NCI-H69 (cell line): ENCODE measurements at places on chromosomes 7 and 10.

GRCh38 chr10:96341219-96342182 is 17.3 kb downstream of the OPALIN start:
- no peak for DNase-seq

DNA sequence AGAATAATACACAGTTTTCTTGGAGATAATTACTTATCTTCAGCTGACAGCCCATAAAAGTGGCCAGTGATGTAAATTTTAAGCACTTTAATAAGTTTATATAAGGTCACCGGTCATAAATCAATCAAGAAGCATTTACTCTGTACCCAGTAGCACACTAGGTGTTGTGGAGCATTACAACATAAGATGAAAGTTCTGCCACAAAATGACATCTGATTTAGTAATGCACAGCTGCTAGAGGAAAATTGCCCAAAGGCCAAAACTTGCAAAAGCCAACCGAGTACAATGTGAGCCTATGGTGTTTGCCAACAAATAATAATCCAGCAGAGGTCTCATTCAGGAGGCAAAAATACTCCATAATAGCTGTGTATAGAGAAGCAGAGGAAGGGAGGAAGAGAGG is 63.6 kb downstream of the GPR37 start:
- DNase-seq, result peak; percentile 95

- peak; percentile 93 for DNase-seq
Observed at GRCh38 chr7:26291699-26292538, at the start of gene SNX10. Gene SNX10 (plus strand): TSS chr7:26291862. CDS start chr7:26346443, 54,581 bp downstream.

- no peak for DNase-seq
Observed at GRCh38 chr10:7571981-7572380, 94.8 kb downstream of the ITIH5 start.

- DNase-seq, result peak; percentile 79
Observed at GRCh38 chr7:113086431-113086888, at the start of gene GPR85. Gene GPR85 (minus strand): TSS chr7:113086827. CDS start chr7:113084721, 2,106 bp downstream.

DNA sequence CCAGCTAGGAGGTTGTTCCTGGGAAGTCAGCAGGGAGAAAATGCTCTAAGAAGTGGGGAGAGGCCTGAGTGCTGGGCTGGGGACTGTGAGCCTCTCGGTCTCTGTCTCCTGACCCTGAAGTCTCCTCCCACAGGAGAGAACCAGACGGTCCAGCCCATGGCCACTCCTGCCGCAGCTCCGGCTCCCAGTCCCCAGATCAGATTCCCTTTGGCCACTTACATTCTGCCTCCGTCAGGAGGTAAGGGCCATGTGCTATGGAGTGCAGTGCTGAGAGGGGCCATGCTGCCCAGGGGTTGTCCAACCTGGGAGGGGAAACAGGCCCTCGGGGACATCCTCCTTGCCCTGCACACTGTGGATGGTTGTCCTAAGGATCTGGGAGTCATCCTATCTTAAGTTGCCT is 21.3 kb upstream of the ZNF467 start:
- DNase-seq, result no peak

DNA sequence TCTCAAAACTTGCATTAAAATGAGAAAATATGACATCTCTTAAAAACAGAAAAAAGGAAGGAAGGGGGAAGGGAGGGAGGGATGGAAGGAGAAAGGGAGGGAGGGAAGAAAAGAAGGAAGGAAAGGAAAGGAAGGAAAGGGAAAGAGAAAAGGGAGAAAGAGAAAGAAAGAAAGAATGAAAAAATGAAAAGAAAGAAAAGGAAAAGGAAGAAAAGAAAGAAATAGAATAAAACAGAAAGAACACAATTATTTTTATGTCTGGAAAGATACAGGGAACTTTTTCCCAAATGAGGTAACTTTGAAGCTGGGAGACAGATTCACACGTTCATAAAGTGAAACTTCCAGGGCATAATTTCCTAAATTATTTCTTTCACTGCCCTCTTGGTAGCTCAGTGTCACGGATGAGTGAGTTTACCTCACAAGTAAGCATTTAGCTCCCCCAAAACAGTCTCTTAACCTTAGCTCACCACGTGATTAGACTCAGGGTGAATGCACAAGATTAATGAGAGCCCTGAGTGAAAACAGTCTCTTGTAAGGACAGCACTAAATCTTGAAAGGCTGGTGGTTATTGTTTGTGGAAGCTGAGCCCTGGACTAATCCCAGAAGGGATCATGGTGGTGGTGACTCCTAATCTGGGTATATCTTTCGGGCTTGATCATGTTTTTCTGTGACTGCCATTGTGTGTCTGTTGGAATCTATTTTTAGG is 74.1 kb upstream of the HDAC9 start:
- DNase-seq, result peak; percentile 96

DNA sequence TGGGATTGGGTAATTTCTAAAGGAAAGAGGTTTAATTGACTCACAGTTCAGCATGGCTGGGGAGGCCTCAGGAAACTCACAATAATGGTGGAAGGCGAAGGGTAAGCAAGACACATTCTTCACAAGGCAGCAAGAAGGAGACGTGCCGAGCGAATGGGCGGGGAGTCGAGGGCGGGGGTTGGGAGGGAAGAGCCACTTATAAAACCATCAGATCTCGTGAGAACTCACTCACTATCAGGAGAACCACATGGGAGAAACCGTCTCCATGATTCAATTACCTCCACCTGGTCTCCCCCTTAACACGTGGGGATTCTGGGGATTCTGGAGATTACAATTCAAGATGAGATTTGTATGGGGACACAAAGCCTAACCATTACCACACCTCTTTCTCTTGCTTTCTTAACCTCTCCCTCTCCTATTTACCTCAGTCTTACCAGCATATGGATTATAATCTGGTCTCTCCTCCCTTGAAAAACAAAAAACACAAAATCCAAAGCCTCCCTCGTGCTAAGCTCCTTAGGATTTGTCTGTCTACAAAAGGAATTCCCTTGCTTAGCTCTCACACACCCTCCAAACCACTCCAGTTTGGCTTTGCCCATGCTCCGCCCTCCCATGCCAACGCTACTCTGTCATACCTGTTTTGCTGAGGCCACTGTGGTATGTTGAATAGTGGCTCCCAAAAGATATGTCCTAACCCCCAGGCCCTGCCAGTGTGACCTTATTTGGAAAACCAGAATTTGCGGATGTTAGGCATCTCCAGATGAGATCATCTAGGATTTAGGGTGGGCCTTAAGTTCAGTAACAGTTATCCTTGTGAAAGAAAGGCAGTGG is 19.6 kb upstream of the EFCAB10 start:
- no peak for DNase-seq

- DNase-seq, result peak; percentile 93
Observed at GRCh38 chr7:122383934-122384333, 79.4 kb upstream of the FEZF1 start.

GRCh38 chr10:99232360-99232999 is 3.2 kb downstream of the HPSE2 start:
- peak; percentile 16 for DNase-seq

- no peak for DNase-seq
Observed at GRCh38 chr7:87598234-87599009, 2.3 kb downstream of the ABCB1 start.

DNA sequence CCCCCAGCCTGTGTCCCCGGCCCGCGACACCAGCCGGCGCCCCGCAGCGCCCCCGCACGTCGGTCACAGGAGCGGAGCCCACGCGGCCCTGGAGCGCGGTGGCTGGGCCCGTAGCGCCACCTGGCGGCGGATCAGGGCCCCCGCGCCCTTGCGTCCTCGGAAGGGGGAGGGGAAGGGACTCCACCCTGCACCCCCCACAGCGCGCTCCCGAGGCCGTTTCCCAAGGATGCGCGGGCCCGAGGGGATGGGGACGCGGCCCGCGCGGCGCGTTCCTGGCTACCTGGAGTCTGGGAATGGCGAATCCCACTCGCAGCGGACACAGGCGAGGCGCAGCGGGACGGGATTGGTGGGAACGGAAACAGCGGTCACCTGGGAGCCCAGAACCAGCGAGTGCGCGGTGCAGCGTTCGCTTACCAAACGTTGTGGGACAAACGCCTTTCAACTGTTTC is 23.8 kb upstream of the MKI67 start:
- peak; percentile 83 for DNase-seq

GRCh38 chr10:114534571-114534981 is 123.5 kb downstream of the ABLIM1 start:
- no peak for DNase-seq

DNA sequence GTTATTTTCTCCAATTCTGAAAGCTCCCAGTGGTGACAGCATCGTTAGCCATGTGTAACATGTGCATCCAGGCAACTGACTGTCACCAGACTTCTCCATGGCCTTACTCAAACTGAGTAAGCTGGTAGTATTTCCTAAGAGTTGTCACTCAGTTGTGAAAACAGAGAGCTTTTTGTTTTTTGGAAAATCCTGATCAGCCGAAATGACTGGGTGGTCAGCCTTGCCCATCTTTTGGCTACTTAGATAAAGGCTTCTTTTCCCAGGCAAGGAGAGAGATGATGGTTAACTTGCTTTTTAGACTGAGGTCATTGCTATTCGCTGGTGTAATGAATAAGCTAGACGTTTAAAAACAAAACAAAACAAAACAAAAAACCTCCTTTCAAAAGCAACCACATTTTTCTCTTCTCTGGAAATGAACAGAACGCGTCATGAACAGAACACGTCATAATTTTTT is 159.5 kb upstream of the KLF14 start:
- no peak for DNase-seq

DNA sequence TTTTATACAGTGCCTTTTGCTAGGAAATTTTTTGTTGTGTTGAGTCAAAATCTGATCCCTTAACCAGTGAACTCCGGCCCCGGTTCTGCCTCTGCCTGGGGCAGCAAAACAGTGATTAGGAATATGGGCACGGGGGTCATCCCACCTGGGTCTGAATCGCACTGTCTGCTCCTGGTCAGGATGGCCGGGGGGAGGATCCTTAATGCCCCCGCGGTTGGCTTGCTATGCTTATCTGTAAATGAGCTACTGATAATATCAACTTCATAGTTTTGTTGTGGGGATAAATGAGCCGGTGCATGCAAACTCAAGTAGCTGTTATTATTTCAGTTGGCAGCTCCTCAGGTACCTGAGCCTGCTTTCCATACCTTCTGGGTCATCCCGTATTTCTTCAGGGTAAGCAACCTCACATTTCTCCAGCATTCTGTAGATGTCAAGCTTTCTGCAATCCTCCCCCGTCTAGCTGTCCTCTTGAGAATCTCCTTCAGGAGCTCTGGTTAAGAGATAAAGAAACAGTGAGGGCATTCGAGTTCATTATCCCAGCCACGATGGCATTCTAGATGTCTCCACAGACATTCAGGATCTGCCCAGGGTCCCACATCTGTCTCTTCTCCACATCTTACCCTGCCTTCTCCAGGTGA is 592.2 kb downstream of the SDK1 start:
- no peak for DNase-seq

DNA sequence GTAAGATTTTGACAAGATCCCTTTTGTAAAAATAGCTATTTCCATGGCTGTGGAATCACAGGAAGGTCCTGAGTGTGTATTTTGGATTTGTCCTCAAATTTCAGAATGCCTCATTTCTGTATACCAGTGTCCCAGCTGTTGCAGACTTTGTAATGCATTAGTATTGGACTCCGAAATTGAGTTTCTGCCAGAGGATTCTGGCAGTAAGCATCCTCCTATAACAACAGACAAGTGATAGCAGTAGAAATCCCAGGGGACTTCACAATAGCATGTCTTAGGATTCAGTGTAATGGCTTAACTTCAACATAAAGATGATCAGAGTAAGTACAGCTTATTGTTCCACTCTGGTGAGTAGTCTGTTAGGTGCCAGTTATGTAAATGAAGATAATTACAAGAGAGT is 104.6 kb downstream of the FOXP2 start:
- DNase-seq, result peak; percentile 62

DNA sequence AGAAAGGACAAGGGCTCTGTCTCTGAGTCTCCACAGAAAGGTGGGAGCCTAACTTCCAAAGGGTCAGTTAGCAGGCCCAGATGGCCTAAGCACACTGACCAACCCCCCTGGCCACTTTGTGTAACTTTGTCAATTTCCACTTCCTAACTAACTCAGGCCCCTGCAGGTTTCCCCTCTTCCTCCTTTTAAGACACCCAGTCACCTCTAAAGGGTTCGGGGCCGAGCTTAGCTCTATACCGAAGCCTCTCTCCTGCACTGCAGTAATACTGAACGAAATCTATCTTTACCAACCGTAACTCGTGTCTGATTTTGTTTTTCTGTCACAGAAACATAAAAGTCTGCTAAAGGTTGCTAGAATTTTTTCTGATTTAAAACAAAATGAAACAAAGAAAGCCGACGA is 44.4 kb downstream of the CCDC3 start:
- no peak for DNase-seq

DNA sequence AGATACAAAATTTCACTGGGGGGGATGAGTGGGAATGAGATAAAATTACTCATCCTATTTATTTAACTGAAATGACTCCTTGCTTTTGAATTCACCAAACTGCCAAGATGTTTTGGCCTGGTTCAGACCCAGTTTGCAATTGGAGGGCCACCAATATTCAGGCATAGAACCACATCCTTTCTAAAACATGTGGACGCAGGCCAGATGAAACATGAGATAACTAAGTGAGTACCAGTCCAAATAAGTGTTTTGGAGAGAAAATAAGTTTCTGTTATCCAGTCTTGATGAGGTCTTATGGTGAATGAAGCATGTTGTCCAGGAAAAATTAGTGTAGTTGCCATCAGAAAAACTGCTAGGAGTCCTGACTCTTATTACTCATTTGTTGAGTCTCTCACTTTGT is 36.3 kb upstream of the PDK4 start:
- DNase-seq, result no peak

DNA sequence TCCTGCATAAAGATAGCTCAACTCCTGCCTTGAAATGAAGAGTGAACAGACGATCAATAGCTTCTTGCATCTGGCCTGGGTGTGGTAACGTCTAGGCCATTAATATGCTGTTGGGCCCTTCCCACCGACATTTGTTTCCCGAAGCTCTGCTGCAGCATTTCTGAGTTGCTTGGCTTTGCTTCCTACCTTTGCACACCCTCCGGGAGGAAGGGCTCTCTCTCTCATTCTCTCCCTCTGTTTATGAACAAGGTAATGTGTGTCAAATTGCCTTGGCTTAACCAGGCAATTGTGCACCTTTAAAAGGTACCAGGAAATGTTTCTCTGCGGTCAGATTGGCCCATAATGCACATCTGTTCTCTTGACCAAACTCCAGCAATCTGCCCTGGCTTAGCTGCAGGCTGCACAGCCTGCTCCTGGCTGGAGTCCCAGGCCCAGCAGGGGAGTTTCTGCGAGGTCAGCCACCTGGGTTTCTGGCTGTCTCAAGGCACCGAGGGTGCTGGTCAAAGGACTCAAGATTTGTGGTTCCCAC is 223.7 kb downstream of the SNX10 start:
- peak; percentile 98 for DNase-seq

DNA sequence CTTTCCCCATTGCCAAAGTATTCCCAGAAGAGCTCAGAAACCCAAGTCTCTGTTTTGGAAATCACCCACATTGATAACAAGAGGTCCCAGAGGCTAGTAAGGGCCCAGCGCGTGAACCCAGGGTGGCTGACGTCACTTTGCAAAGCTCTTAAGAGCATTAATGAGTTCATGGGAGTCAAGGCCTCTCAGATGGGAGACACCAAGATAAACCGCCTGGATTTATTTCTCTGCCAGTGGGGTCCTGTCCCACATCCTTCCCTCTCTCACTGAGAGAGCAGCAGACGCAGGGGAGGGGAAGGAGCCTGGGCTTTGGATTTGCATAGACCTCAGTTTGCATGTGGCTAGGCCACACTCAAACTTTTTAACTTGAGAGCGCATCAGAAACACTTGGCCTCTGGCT is 184.8 kb upstream of the PDE1C start:
- DNase-seq, result no peak
